Heart right ventricle (tissue), 16 donors: ENCODE measurements at places on chromosomes 12 and 14. TPM values are rescaled to one million over a fixed set of nuclear protein-coding genes. Genes with fewer than 3 reads are reported as not detected.
A peak's percentile ranks its signal among the peaks of the same experiment; 100 is the strongest.

- H3K27me3 ChIP-seq, result peaks cover 16% of the 10 kb centered on the region
- DNase-seq, result no peak
- no peaks in the 10 kb centered on the region for H3K4me1 ChIP-seq
- H3K4me3 ChIP-seq, result no peak overlapping the region
- H3K36me3 ChIP-seq, result no peaks in the 10 kb centered on the region
- H3K27ac ChIP-seq, result no peak overlapping the region
Measured at GRCh38 chr14:97634751-97635150, 837.6 kb downstream of the VRK1 start.

DNA sequence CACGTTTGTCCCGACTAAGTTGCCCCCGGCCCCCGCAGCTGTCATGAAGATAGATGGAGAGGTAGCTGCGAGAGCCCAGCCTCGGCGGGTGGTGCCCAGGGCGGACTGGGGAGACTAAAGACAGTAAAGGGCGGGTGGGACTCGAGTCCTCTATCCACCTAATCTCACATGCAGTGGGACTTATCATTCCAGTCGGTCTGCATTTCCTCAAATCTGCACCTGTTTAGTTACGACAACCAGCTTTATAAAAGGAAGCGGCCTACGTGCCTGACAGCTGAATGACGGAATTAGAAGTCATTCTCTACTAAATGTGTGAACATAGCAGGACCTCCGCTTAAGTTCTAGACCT lies 109.8 kb upstream of the EGLN3 start:
- peak overlapping the region; percentile 63 for H3K4me3 ChIP-seq
- H3K36me3 ChIP-seq, result no peaks in the 10 kb centered on the region
- peak overlapping the region; percentile 95 for H3K27ac ChIP-seq
- H3K4me1 ChIP-seq, result peaks cover 19% of the 10 kb centered on the region
- no peak for DNase-seq
- H3K27me3 ChIP-seq, result no peaks in the 10 kb centered on the region

DNA sequence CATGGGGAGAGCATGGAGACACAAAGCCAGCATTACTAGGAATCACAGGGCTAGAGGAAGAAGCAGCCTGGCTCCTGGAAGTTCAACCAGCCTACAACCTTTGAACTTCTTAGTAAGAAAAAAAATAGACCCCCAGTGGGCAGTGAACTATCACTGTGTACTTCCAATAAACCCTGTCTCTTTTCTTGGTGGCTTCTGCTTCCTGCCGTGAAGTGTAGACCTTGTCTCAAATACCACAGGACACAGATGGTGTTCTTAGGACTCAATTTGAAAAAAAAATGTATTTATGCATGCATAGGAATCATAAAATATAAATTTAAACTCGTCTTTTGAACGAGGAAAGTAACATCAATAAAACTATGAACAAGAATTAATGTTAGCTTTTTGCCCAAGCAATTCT lies 3.6 kb upstream of the PTGER2 start:
- H3K27ac ChIP-seq, result no peak overlapping the region
- H3K27me3 ChIP-seq, result peaks cover 23% of the 10 kb centered on the region
- peaks cover 59% of the 10 kb centered on the region for H3K4me1 ChIP-seq
- DNase-seq, result no peak
- H3K4me3 ChIP-seq, result no peak overlapping the region

DNA sequence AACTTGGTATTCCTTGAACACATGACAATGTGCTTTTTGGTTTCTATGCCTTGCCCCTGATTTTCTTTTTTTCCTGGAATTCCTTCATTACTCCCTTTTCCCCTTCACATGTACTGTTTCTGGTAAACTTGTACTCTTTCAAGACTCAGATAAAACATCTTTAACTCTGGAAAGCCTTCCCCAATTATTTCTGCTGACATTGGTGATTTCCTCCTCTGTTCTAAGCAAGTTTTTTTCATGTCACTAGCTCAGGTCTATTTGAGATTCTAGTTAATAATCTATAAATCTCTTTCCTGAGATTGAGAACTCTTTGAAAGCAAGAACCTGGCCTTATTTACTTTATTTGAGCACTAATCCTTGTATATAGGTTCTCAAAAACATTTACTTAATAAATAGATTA lies 24.0 kb upstream of the PTPRQ start:
- H3K27me3 ChIP-seq, result no peaks in the 10 kb centered on the region
- no peaks in the 10 kb centered on the region for H3K36me3 ChIP-seq
- H3K27ac ChIP-seq, result no peak overlapping the region
- H3K4me1 ChIP-seq, result no peaks in the 10 kb centered on the region

DNA sequence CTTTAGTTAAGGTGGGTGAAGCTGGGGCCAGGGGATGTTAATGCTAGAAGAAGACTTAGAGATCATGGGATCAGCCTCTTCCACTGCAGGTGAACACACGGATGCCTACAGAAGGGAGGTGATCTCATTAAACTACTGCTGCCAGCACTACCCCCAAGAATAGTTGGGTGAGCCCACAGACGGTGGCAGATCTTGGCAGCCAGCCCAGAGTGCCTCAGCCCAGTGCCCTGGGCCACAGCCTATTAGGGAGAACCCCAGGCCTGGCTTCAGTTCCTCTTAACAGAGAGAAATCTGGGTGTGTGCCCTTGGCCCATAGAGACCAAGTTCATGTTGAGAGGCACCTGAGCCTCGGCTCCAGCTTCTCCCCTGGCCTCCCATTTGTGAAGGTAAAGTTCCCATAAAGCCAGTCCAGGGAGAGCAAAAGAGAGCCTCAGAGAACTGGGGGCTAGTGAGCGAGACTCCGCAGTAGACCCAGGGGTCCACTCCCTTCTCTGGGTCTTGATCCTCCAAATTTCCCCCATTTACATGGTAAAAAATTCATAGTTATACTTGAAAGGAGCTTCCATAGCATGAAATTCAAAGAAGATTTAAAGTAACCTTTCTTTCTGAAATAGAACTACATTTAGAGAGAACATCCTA lies 125.0 kb upstream of the CCND2 start:
- H3K4me3 ChIP-seq, result no peak overlapping the region
- H3K36me3 ChIP-seq, result no peaks in the 10 kb centered on the region
- no peaks in the 10 kb centered on the region for H3K4me1 ChIP-seq
- H3K27ac ChIP-seq, result no peak overlapping the region

DNA sequence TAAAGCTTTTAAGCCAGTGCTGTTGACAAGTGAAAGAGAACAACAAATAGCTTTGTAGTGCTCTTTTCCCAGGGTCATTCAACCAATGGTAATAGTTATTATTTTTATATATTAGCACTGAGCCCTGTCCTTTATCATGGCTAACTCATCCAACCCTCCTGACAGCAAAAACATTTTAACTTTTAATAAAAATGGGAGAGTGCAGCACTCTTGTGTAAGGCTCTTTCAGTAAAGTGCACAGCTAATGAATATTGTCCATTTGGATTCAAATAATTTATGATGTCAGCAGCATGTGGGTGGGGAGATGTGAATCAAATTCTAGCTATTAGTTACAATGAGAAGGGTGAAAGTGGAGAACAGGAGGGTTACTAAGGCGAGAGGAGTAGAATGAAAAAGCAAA lies 185.7 kb downstream of the SOX5 start:
- H3K36me3 ChIP-seq, result no peaks in the 10 kb centered on the region
- H3K4me1 ChIP-seq, result no peaks in the 10 kb centered on the region
- no peak overlapping the region for H3K27ac ChIP-seq
- no peak overlapping the region for H3K4me3 ChIP-seq
- H3K27me3 ChIP-seq, result no peaks in the 10 kb centered on the region

GRCh38 chr14:104150136-104151025 lies 12.0 kb downstream of the KIF26A start:
- no peak overlapping the region for H3K4me3 ChIP-seq
- H3K4me1 ChIP-seq, result peaks cover 14% of the 10 kb centered on the region
- H3K27ac ChIP-seq, result peak overlapping the region; percentile 69

GRCh38 chr14:61713724-61714437 lies 18.6 kb downstream of the HIF1A start:
- no peak for DNase-seq
- H3K27ac ChIP-seq, result no peak overlapping the region
- peaks cover 74% of the 10 kb centered on the region for H3K4me1 ChIP-seq
- H3K36me3 ChIP-seq, result no peaks in the 10 kb centered on the region
- no peaks in the 10 kb centered on the region for H3K27me3 ChIP-seq
- H3K4me3 ChIP-seq, result no peak overlapping the region

DNA sequence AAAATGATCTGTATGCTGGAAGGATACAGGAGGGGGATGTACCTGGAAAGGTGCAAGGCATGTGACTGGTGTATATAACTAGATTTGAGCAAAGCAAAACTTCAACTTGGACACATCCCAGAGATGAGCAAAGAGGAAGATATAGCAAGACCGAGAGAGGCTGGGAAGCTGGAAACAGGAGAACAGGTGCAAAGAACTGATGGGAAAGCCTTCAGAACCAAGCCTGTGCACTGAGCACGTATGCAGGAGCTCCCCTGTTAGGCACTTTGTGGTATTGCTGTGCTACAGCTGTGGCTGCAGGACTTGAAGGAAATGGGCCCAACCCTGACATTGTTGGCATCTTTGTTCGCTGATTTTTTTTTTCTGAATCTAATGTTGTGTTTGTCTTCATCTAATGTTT lies 120.7 kb upstream of the PWP1 start:
- no peak overlapping the region for H3K4me3 ChIP-seq
- no peak for DNase-seq
- no peaks in the 10 kb centered on the region for H3K27me3 ChIP-seq
- no peaks in the 10 kb centered on the region for H3K36me3 ChIP-seq
- no peak overlapping the region for H3K27ac ChIP-seq

DNA sequence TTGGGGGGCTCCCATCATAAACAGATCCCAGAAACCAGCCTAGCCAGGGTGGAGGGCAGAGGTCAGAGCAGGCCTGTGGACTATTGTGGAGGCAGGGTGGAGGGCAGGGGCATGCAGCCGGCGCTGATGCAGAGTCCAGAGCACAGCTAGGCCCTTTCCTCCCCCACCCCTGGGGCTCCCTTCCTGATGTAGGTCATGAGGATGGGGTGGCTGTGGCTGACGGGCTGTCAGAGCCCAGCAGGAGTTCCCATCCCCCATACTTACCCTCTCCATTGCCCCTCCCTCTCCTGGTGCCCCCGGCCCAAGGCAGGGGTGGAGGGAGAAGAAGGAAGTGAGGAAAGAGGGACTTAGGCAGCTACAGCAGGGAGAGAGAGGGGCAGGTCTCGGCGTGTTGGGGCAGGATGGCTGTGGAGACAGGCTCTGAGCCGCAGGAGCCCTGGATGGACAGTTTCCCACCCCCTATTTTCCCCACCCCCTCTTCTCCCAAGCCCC lies 5.7 kb upstream of the ZNF385A start:
- peaks cover 26% of the 10 kb centered on the region for H3K4me1 ChIP-seq
- DNase-seq, result no peak
- no peaks in the 10 kb centered on the region for H3K36me3 ChIP-seq
- no peak overlapping the region for H3K27ac ChIP-seq

DNA sequence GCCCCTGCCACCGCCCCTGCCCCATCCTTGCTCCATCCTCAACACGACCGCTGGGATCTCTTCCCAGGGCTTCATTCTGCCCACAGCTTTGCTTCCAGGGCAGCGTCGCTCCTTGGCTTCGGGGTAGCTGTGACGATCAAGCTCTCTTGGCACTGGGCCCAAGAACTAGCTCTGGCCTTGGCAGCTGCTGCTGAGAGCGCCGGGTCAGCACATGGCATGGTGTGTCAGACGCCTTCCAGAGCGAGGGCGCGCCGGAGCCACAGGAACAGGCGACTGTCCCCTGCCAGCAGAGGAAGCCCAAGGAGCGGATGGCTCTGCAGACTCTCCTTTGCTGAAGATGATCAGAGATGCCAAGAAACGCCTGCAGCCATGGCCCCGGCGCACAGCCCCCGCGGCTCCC lies 15.9 kb downstream of the RAB35 start:
- peaks cover 5% of the 10 kb centered on the region for H3K36me3 ChIP-seq
- no peak overlapping the region for H3K4me3 ChIP-seq
- H3K27me3 ChIP-seq, result no peaks in the 10 kb centered on the region
- H3K4me1 ChIP-seq, result peaks cover 27% of the 10 kb centered on the region

DNA sequence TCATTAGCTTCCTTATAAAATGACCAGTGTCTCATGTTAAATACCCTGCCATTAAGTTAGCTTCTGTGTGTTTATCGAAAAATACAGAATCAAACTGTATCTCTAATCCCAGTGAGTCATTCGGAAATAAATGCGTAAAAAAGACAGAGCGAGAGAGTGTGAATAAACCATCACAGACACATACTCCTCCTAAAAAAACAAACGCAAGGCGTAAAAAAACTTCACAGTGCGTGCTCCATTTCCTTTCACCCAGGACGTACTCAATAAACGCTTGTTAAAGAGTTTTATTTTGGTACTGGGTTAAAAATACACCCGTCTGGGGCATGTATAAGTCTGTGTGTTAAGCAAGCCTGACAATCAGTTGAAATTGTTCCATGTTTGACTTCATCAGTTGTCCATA lies 58.8 kb upstream of the ISM2 start:
- H3K36me3 ChIP-seq, result no peaks in the 10 kb centered on the region
- no peak overlapping the region for H3K4me3 ChIP-seq
- no peaks in the 10 kb centered on the region for H3K4me1 ChIP-seq
- H3K27me3 ChIP-seq, result no peaks in the 10 kb centered on the region
- DNase-seq, result no peak

DNA sequence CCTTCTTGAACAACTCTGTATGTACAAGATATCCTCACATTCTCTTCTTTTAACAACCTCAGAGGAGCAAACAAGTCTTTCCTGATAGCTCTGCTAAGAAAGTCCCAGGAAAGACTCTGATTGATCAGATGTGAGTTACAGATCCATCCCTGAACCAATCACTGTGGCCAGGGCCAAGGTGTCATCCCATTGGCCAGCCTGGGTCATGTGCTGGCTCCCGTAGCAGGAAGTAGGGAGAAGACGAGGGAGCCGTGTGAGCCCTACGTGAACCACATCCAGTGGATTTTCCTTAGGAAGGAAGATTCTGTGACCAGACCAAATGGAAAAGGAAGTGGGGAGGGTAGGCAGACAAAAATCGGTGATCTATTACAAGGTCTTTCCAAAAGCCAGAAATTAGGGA lies 5.6 kb downstream of the P2RX7 start:
- peaks cover 4% of the 10 kb centered on the region for H3K4me1 ChIP-seq
- no peak for DNase-seq
- no peaks in the 10 kb centered on the region for H3K27me3 ChIP-seq
- H3K36me3 ChIP-seq, result no peaks in the 10 kb centered on the region
- H3K4me3 ChIP-seq, result no peak overlapping the region
- no peak overlapping the region for H3K27ac ChIP-seq

Gene CABP1
- total RNA-seq, result 3.6 TPM

Gene HSPB8
- total RNA-seq, result 693 TPM

Gene CISTR
- 3.6 TPM for total RNA-seq

Gene FAM186B
- total RNA-seq, result 0.30 TPM

Gene AKAP6
- 300 TPM for total RNA-seq

Gene POTEG
- total RNA-seq, result not detected

Gene KRT80
- 0.08 TPM for total RNA-seq

Gene GZMH
- 6.4 TPM for total RNA-seq
